ENCODE measurements at places on chromosomes 13 and 19.

DNA sequence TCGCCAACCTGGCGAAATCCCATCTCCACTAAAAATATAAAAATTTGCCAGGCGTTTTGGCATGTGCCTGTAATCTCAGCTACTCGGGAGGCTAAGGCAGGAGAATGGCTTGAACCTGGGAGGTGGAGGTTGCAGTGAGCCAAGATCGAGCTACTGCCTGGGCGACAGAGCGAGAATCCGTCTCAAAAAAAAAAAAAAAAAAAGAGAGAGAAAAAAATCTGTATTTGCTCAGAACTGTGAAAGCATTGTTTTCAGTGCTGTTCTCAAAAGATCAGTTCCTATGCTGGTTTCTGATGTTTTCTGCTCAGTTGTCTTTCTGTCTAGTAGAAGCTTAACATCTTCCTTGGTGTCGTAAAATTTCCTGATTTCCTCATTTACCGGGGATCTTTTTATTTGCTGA, 2.5 kb downstream of the SF3A2 start:
- DNase-seq, result no peak

DNA sequence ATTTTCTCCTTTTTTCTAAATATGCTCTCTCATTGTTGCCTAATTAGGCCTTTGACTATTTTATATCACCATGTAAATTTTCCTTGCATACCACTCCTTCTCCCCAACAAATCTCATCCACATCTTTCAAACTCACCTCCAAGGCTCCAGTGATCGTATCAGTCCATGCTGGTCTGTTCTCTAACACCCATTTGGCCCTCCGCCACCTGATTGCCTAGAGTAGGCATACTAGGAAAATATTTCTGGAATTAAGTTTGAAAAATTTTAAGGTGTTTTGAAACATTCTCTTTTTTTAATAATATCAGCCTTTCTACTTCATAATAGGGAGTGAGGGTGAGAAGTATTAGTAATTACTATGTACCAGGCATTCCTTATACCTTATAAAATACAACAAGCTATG, 473.9 kb downstream of the FGF9 start:
- DNase-seq, result no peak

DNA sequence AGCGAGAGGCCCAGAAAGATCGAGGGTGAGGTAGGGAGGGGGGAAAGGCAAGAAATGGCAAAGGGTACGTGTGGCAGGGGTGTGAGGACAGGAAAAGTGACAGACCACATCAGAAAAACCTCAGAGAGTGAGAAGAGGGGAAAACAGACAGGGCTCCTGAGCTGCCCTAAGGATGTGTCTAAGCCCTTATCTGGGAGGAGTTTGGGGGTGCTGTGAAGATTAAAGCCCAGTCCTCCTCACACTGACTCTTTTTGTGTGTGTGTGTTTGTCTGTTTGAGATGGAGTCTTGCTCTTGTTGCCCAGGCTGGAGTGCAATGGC, 703 bp upstream of the PTH2 start:
- no peak for DNase-seq

GRCh38 chr13:20102525-20103180, 58.2 kb downstream of the GJA3 start:
- DNase-seq, result no peak

GRCh38 chr13:28817204-28817603, 2.9 kb upstream of the MTUS2 start:
- DNase-seq, result no peak

DNA sequence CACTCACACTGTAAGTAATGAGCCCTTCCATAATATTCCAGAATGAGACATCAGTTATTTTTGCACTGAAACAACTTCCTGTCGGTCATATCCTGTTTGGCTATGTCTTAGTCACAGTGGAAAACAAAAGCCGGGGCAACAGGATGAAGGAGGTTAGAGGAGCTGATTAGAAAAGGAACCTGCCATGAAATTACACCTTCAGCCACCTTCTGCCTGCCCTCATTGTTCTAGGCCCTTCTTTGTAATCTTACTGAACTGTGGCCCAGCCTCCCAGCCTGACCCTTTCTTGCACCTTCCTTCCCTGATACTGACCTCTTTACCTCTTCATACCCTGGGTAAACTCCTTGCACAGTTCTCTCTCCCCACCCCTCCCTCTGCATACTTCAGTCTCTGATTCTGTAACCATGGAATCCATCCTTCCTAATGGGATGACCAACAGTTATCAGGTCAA, 67.3 kb downstream of the DOCK9 start:
- DNase-seq, result no peak

DNA sequence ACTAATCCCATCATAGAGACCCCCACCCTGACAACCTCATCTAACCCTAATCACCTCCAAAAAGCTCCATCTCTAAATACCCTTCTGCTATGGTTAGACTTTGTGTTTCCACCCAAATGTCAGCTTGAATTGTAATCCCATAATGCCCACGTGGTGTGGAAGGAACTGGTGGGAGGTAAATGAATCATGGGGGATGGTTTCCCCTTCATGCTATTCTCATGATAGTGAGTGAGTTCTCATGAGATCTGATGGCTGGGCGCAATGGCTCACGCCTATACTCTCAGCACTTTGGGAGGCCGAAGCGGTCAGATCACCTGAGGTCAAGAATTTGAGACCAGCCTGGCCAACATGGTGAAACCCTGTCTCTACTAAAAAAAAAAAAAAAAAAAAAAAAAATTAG, 2.6 kb downstream of the VMAC start:
- DNase-seq, result no peak

DNA sequence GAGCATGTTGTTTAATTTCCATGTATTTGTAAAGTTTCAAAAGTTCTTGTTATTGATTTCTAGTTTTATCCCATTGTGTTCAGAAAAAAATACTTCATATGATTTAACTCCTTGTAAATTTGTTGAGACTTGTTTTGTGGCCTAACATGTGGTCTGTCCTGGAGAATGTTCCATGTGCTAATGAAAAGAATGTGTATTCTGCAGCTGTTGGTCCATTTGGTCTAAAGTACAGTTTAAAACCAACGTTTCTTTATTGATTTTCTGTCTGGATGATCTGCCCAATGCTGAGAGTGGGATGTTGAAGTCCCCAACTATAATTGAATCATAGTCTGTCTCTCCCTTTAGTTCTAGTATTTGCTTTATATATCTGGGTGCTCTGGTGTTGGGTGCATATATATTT, 34.9 kb upstream of the TPP2 start:
- DNase-seq, result no peak

GRCh38 chr19:8477889-8478288, 24.6 kb downstream of the PRAM1 start:
- DNase-seq, result no peak

DNA sequence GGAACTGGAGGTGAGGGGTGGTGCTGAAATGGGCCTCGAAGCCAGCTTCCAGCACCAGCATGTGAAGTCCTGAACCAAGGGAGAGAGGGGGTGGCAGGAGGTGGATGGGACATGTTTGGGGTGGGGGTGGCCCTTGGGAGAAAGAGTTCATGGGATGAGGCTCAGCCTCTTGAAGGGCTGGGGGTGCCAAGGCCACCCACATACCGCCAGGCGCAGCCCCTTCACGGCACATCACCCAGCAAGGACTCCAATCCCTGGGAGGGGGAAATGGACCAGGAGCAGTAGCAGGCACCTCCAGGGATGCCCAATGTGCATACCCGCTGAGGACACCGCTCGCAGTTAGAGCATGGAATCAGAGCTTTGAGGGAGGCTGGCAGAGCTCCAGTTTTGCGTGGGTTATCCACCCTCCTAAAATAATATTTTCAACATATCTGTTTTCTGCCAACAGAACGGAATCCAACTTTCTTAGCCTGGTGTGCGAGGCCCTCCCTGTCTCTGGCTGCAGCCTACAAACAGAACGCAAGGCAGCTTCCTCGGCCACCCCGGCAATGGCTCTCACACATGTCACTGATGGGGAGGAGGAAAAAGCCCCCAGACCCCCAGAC, 140.5 kb upstream of the VSTM2B start:
- no peak for DNase-seq

- DNase-seq, result no peak
These were observed 393.8 kb downstream of the PCDH20 start for GRCh38 chr13:61021838-61022237.

GRCh38 chr19:37966211-37966661, 59.2 kb downstream of the SIPA1L3 start:
- no peak for DNase-seq

- DNase-seq, result no peak
These were observed 38.5 kb downstream of the DNM2 start for GRCh38 chr19:10756371-10756770.

DNA sequence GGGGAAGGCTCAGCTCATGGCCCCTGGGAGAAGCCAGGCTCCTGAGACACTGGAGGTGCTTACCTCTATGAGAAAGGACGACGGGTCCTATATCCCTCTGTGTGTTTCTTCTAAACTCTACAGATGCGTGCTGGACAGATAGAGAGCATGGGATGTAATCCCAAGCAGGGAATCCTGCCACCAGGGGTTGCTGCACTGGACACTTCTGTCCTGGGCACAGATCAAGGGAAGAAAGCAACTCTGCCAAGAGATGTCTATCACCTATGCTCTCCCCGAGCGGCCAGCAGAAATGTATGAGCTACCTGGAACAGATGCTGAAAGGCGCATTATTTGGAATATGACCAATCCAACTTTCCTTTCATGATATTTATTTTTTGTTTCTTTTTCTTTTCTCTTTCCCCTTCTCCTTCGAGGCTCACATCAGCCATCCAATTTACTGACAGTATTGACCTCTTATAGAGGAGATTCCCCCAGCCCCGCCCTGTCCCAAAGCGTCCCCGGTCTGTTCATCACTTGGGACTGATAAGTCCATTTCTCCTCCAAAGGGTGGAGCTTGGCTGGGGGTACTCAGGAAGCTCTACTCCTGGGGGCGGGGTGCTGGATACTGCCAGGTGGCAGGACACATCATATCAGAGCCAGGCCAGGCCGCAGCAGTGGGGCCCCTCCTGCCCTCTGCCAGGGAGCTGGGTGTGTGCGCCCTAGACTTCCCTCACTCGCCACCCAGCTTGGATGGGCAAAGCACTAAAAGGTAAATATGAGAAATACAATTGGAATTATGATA, 34.2 kb downstream of the TSHZ3 start:
- DNase-seq, result no peak

DNA sequence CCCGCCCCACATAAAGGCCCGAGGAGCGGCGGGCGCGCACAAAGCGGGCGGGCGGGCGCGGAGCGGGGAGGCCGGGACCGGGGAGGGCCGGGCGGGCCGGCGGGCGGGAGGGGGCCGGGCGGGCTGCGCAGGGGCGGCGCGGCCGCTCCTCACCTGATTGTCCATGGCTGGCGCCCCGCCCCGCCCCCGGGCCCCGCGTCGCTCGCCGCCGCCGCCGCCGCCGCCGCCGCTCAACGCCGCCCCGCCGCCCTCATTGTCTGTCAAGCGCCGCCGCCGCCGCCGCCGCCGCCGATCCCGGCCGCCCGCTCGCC, 200 bp downstream of the MLLT1 start:
- no peak for DNase-seq
